ENCODE measurements at places on chromosomes 3 and 15. TPM values are rescaled to one million over a fixed set of nuclear protein-coding genes. Genes with fewer than 3 reads are reported as not detected.

- H3K27ac ChIP-seq = no peak overlapping the region
- H3K4me3 ChIP-seq = no peak overlapping the region
- no peaks in the 10 kb centered on the region for H3K4me1 ChIP-seq
- H3K36me3 ChIP-seq = no peaks in the 10 kb centered on the region
- no peak for DNase-seq
- no peaks in the 10 kb centered on the region for H3K27me3 ChIP-seq
Observed at GRCh38 chr3:119376758-119377157, 82.6 kb downstream of the ARHGAP31 start.

GRCh38 chr3:11534011-11534792 lies 109.5 kb downstream of the VGLL4 start:
- H3K4me3 ChIP-seq = no peak overlapping the region
- no peaks in the 10 kb centered on the region for H3K27me3 ChIP-seq
- no peak for DNase-seq
- H3K4me1 ChIP-seq = no peaks in the 10 kb centered on the region

DNA sequence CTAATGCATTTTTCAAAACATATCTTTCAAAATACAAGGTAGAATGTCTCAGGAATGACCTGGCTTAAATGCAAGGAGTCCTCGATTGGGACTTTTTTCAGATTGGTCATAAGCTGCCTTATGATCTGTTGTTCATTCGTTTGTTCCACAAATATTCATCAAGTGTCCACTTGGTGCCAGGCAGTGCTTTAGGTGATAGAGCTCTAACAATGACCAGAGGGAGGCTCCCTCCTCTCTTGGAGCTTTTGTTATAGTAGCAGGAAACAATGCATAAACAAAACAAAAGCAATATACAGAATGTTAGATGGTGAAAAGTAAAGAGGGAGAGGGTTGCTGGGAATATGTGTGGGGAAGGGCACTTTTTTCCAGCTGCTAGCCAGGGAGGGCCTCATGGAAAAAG lies 156.1 kb downstream of the MCTP2 start:
- DNase-seq = no peak
- H3K27me3 ChIP-seq = no peaks in the 10 kb centered on the region
- H3K27ac ChIP-seq = no peak overlapping the region
- H3K36me3 ChIP-seq = no peaks in the 10 kb centered on the region
- H3K4me3 ChIP-seq = no peak overlapping the region
- H3K4me1 ChIP-seq = no peaks in the 10 kb centered on the region

DNA sequence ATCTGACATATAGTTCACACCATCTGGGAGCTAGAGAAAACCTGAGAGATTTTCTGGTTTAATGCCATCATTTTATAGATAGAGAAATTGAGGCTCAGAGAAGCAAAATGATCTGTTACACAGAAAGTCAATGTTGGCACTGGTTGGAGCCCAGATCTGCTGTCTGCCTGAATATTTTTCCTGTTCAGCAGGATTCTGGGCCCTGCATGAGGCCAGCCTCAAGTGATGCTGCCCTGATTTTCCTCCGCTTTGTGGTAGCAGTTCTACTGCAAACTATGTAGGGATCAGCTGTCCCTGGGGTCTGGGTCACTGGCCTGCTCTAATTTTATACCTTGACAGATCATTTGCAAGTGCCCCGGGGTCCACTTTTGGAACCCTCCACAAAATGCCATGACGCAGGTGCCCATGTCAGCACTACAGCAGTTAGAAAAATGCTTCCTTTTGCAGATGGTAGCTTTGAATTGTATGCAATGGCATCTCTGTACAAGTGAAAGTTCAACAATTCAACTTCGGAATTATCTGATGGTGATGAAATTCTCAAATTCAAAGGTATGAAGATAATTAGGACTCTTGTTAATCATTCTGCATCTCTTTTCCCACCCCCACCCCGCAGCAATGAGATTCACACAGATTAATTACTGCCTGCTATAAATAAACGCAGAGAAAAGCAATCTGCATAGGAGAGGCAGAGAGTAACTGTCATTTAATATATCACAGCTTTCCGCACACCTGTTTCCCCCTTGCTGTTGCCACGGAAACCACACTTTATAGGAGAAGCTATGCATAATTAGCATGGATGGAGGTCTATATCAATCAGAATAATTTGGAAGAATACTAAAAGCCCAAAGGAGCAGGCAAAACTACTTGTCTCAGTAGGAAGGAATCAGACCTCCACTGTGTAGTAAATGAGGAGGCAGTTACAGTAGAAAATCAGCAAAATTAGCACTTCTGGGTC lies 222.6 kb downstream of the PDCD6IP start:
- DNase-seq = no peak
- H3K4me1 ChIP-seq = peaks cover 24% of the 10 kb centered on the region
- no peak overlapping the region for H3K4me3 ChIP-seq
- no peak overlapping the region for H3K27ac ChIP-seq
- no peaks in the 10 kb centered on the region for H3K36me3 ChIP-seq

GRCh38 chr15:45555934-45556608 lies 31.1 kb upstream of the BLOC1S6 start:
- peaks cover 9% of the 10 kb centered on the region for H3K27me3 ChIP-seq
- H3K4me3 ChIP-seq = no peak overlapping the region
- DNase-seq = no peak
- no peak overlapping the region for H3K27ac ChIP-seq
- H3K36me3 ChIP-seq = no peaks in the 10 kb centered on the region

GRCh38 chr15:69876064-69876940 lies 221.4 kb downstream of the TLE3 start:
- H3K27me3 ChIP-seq = no peaks in the 10 kb centered on the region
- H3K4me1 ChIP-seq = peaks cover 17% of the 10 kb centered on the region
- H3K36me3 ChIP-seq = no peaks in the 10 kb centered on the region

The IL20RB gene
- total RNA-seq = 4.2 TPM

The RIOX2 gene
- 28.4 TPM for total RNA-seq

The SLC28A2 gene
- total RNA-seq = not detected
